Urinary bladder (tissue), 4 donors: ENCODE measurements at places on chromosomes 1 and 21. TPM values are rescaled to one million over a fixed set of nuclear protein-coding genes. Genes with fewer than 3 reads are reported as not detected.

The KISS1 gene
- total RNA-seq, result not detected

The NOL9 gene
- 28.6 TPM for total RNA-seq

The LIN28A gene
- total RNA-seq, result not detected

The SELP gene
- 13.1 TPM for total RNA-seq

The S100A3 gene
- not detected for total RNA-seq

The ESRRG gene
- total RNA-seq, result 14.0 TPM

The MIGA1 gene
- total RNA-seq, result 30.2 TPM

The C1orf116 gene
- total RNA-seq, result 6.2 TPM

The CELA2B gene
- total RNA-seq, result 0.32 TPM

The DTL gene
- 20.7 TPM for total RNA-seq

The PKLR gene
- total RNA-seq, result not detected

The CFAP141 gene
- total RNA-seq, result not detected

The SLC37A1 gene
- 7.9 TPM for total RNA-seq

The PLD5 gene
- 0.58 TPM for total RNA-seq

The BATF3 gene
- total RNA-seq, result 2.3 TPM

The TTC39A gene
- total RNA-seq, result 4.1 TPM

The GPR25 gene
- total RNA-seq, result not detected

The GJA9 gene
- 0.16 TPM for total RNA-seq

The LAX1 gene
- 0.42 TPM for total RNA-seq

The GRHL3 gene
- 15.1 TPM for total RNA-seq

The TMEM53 gene
- total RNA-seq, result 2.4 TPM

The CATSPERE gene
- 5.5 TPM for total RNA-seq

The NTRK1 gene
- 0.37 TPM for total RNA-seq

The PLA2G2C gene
- total RNA-seq, result not detected

The C1orf94 gene
- total RNA-seq, result not detected

The BEND5 gene
- total RNA-seq, result 10.3 TPM
